ENCODE measurements at places on chromosomes 12 and 14.

- no peak for DNase-seq
These were observed 13.0 kb upstream of the SERPINA12 start for GRCh38 chr14:94522115-94522724.

GRCh38 chr12:71947645-71948105, 9.0 kb downstream of the TPH2 start:
- no peak for DNase-seq

DNA sequence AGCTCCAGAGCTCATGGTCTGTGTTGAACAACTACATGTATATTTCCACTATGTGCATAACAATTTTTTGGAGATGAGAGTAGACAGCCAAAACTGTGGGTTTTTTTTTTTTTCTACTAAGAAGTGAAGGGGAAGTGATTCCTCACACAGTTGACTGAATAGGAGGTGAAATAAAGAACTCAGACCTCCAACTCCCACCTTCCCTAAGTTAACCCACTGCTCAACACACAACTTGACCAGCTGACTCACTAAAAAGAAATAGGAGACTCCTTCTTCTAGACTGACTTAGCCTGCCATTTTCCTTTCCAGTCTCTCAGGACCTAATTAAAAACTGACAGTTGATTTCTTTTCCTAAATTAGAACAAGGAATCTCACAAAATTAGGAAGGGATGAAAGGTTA, 1.7 kb downstream of the M6PR start:
- DNase-seq, result no peak

- no peak for DNase-seq
These were observed 1.1 kb upstream of the SENP1 start for GRCh38 chr12:48106681-48107613.

GRCh38 chr14:40133463-40133862, 701.2 kb upstream of the FBXO33 start:
- no peak for DNase-seq

GRCh38 chr12:49871263-49871561, 28.3 kb upstream of the BCDIN3D start:
- no peak for DNase-seq

GRCh38 chr12:111178181-111179081, 190.5 kb downstream of the PHETA1 start:
- DNase-seq, result no peak

GRCh38 chr14:47675466-47676314, at the start of gene MDGA2:
MDGA2 (minus strand) TSS chr14:47675605.
- no peak for DNase-seq

DNA sequence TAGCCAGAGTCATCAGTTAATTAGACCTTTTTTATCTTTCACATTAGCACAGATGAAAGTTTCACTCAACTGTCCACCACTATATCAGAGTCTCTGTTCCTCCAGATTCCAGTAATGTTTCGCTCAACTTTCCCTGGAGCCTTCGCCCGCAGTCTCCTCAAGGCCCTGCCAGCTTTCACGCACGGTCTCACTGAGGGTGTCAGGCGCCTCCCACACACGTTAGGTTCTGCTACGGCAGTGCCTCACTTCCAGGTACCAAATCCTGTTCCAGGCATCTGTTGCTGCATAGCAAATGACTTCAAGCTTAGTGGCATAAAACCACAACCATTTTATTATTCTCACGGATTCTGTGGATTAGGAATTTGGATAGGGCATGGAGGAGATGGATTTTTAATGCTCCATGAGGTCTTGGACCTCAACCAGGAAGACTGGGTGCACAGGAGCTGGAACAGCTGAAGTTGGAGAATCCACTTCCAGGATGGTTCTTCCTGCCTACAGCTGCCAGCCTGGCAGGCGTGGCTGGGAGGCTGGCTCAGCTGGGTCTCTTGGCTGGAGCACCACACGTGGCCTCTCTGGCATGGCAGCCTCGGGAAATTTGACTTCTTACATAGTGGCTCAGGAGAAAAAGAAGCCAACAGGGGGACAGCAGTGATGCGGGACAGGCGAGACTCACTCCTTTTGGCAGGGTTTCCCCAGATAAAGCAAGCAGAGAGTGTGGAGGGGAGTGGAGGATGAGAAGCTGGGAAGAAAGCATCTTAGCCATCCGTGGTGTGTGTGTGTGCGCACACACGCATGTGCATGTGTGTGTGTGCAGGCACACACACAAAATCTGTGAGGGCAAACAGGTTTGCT, 21.3 kb upstream of the BCDIN3D start:
- DNase-seq, result no peak

GRCh38 chr12:102956738-102957327, 641 bp upstream of the ASCL1 start:
- no peak for DNase-seq

DNA sequence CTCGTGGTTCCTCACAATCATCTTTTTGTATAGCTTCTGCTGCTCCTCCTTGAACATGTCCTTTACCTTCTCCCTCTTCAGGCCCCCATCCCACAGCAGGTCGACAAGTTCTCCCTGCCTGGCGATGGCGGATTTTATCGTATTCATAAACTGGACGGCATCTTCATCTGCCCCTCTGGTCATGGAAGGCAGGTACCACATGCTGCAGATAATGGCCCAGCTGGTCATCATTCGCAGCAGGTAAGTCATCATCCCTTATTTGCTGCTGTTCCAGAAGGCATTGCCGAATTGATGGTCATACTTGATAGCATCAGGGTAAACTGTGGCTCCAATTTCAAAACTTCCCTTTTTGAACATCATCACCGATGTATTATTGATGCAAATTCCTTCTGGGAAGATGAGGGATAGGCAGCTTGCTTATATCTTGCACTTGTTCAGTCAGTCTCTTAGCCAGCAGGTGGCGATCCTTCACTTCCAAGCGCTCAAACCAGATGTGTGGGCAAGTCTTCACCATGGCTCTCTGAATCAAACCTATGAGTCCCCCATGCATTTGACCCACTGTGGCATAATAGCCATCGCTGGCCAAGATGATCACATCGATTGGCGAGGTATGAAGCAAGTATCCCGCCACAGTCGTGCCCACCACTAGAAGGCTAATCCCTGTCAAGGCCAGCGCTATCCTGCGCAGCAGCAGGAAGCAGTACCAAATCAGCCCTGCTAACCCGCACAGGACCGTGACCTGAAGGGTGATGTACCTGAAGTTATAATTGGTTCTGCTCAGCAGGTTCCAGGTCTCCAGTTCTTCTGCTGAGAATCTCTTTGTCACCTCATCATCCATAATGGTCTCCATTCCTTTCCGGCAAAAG, 381.5 kb upstream of the STXBP6 start:
- DNase-seq, result no peak

DNA sequence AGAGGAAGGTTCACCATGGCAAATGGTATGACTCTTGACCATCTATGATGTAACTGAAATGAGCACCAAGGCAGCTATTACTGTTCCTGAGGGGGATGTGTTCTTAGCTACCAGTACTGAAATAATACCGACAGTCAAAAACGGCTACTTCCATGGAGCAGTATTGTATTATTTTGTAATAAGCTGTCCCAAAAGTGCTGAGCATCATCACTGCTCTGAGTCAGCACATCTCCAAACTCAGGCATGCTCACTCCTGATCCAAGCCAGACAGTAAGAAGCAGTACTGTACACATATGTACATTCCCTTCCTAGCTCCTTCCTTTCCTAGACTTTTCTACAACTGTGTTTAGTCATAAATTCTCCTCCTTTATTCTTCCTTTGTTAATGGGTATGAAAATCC, 8.6 kb downstream of the VTI1B start:
- no peak for DNase-seq

DNA sequence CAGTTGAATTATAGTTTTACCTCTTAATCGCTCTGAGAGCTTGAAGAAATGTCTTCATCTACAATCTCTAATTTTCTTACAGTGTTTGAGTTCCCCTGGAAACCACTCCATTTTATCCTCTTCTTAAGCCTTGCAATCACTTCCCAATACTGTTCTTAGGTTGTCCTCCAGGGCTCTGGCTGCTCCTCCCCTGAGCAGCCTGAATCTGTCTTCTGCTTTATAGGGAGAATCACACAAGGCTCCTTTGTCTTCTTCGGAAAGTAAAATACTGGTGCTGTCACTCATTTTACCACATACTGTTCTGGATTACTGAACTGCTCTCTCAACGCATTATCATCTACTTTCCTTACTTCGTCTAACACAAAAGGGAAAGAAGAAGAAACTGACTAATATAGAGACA, 133.7 kb downstream of the MDGA2 start:
- no peak for DNase-seq

GRCh38 chr12:53005215-53005985, 856 bp upstream of the EIF4B start:
- no peak for DNase-seq

- no peak for DNase-seq
These were observed 17.4 kb upstream of the DRAM1 start for GRCh38 chr12:101859664-101860607.

GRCh38 chr12:53980104-53980801, 4.7 kb upstream of the HOXC10 start:
- DNase-seq, result no peak

GRCh38 chr14:23240661-23241060, 2.9 kb downstream of the RNF212B start:
- DNase-seq, result no peak

DNA sequence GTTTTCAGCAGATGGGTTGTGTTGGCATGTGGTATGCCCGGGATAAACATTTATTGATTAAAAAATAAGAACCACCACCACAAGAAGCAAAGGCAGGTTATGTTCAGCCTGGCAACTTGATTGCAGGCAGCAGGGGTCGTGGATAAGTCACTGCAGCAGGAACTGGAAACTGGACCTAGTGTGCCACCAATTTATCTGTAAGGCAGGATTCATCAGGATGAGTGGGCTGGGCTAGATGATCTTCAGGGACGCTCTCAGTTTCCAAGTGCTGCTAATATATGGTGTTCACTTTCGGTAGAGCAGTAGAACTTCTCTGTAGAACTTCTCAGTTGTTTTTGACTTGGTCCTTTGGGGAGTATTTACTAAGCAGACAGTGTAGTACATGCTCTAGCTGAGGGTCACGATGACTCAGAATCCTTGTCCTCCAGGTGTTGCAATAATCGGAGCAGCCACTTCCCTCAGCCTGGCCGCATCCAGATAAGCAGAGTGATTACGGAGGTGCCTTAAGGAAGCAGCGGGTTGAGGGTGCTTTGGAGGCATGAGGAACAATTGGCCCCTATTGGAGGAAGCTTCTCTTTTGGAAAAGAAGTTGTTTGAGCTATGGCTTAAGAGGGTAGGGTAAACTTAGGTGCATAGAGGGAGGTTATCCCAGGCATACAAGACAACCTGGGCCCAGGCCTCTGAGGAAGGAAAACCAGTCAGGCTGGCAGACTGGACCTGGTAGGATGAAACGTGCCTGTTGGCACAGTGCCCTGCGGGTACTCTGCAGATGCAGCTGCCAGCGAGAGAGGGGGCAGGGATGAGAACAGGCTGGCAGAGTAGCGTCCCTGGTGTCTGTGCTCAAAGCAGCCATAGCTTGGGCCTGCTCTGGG, 104.0 kb downstream of the GPR135 start:
- no peak for DNase-seq

- DNase-seq, result no peak
These were observed 380.5 kb downstream of the EMP1 start for GRCh38 chr12:13576935-13577500.

DNA sequence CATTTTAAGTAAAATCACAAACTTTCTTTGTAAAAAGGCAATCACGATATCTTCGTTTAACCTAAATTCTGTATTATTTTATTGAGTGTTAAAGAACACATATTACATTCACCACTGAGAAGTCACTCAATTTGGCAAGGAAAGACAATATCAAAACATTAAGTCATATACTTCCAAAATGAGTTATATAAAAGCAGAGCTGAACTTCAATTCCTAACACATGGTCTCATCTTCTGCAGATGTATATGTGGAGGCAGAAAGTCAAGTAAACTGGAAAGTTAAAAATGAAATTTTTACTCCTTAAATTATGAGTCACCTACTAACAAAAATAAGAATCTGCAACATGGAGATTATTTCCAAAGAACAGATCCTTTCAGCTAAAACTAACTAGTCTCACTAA, 28.7 kb downstream of the BMAL2 start:
- no peak for DNase-seq
